ENCODE measurements at places on chromosomes 16 and 17. TPM values are rescaled to one million over a fixed set of nuclear protein-coding genes. Genes with fewer than 3 reads are reported as not detected.

Gene TMEM95
- not detected for total RNA-seq

- DNase-seq = peak; percentile 42
Measured at GRCh38 chr17:31008374-31009041, 37.7 kb downstream of the RNF135 start.

DNA sequence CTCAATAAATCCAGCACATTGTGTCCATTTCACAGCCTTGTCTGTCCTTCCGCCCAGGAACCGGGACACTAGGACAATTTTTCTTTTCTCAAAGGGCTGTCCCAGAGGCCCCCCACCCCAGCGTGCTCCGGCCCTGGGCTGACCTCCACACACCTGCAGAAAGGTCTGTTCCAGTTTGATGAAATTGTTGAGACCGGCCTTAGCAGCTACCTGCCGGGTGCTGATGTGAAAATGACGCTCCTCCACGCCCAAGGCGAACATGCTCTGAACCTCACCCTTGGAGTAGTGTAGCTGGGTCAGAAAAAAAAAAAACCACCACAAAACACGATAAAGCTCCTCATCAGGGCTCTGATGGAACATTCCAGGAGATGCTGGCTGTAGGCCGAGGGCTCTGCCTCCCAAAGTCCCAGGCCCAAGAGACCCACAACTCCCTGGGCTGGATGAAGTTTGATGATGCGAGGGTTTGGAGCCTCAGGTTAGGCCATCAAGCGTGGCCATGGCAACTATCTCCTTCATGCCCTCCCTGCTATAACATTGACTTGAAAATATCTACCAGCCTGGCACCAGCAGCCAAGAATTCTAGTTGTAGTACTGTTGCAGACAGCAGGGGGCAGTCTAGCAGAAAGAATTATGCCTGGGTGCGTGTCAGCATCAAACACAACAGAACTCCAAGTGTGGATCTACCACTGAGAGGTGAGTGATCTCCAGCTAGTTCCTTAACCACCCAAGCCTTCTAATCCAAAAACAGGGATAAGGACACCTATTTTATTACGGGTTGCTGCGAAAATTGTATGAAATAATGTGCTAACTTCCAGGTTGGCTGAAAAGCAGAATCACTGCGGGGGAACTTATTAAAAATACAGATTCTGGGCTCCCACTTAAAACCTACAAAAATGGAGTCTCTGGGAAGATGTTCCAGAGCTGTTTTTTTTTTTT is 62.1 kb downstream of the RMI2 start:
- peak; percentile 67 for DNase-seq

DNA sequence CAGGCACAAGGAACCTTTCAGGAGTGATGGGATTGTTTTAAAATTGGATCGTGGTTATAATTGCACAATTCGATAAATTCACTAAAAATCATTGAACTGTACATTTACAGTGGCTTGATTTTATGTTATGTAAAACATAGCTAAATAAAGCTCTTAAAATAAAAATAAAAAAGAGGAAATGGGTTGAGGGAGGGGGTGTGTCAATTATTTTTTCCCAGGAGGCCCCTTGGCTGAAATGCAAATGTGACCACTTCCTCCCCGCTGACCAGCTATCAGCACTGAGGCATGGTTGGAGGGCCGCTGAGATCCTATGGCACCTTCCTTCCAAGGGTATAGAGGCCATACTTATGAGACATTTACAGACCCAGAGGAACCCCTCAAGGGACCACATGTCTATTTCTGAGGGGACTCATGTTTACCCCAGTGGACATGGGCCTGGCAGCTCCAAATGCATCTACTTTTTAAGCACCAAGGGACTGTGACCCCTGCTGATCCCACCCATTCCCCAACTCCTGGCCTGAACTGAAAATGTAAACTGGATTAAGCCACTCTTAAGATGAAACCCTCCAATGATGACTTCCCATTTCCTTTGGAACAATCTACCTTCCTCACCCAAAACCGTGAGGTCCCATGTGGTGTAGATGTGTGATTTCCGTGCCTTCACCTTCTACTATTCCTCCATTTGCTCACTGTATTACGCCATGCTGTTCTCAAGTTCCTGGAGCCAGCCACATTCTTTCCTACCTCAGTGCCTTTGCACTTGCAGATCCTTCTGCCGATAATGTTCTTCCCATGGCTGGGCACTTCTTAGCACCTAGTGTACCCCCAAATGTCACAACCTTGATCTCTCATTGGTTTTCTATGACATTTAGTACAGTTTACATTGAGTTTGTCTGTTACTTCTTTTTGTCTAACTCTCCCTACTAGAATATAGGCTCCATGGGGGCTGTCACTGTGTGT is 2.8 kb upstream of the IL21R start:
- no peak for DNase-seq

DNA sequence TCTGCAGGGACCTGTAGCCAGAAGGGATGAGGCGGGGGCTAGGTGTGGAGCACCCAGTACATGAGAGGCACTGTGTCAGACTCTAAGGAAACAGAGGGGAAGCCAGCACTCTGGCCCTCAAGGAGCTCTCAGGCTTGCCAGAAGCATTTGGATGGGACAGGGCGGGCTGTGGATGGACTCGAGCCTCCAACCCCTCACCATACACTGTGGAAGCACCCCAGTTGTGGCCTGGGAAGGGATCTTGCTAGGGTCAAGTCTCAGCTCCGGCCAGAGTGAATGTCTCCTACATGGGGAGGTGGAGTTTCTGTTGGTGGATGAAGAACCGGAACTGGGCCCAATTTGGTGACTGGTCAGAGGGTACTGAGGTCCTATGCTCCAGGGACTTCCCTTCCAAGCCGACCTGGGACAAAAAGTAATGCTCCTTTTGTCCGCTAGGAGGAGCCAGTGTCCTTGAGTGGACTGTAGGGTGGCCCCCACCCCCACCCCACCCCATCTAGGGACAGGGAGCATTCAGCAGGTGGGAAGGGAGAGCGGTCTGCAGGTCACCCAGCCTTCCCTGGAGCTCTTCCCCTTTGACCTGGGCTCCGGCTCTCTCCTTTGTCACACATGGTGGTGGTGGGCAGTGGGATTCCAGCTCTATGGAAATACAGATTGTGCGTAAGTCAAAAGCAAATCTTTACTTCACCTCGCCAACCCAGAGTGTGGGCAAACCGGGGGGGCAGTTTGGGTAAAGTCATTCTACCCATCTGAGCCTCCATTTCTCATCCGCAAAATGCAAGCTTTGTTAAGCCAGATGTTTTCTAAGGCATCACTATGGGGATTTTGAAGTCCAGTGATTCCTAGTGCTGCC is 20.4 kb upstream of the PHB1 start:
- DNase-seq = peak; percentile 50

DNA sequence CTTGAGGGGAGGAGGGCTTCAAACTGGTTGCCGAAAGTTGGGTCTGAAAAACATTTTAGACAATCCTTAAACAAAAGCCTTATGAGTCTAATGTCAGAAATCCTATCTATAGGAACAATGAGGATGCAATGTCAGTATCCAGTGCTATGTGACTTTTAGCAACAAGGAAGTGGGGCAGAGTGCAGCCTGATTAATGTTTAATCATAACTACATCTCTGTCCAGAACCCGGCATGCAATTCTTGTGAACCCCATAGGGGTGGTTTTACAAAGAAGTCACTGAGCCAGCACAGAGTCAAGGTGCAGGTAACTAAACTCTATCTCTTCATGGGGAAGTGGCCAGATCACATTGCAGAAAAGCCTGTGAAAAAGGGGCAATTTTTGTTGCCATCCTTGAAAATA is 267.5 kb downstream of the HS3ST4 start:
- DNase-seq = no peak

DNA sequence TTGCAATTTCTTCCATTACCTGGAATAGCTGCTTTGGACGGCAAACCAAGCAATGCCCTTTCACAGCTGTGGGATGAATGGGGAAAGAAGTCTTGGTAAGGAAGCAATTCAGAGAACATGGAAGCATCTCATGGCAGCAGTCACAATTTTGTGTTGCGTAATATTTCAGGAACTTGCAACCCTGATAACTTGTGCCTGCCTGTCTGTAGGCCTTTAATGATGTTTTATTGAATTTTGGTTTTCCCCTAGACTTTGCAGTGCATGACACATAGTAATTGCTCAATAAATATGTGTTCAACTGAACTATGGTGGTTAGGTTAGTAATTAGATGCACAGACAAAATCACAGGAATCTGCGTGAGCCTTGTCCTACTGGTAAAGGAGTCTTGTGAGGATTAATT is 439.5 kb downstream of the WWOX start:
- no peak for DNase-seq

Gene RPL23
- 284 TPM for total RNA-seq

Measured in liver (tissue), 10 donors.